ENCODE measurements at places on chromosomes 6 and 20.

DNA sequence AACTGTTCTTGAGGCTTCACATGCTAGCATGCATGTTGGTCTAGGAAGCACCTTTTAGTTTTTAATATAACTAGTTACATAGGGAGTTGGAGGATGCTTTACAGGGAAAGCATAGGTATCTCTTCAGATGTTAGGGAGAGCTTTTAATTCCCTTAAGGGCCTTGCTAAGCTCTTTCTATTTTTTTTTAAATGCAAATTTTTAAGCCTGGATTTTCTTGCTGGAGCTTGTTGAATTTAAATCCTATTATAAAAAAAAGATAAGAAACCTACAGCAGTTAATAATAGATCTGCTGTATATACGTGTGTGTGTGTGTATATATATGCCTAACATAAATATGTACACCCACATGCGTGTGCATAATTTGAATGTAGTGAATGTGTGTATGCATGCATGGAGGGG is 79.0 kb downstream of the FIG4 start:
- no peak for DNase-seq

DNA sequence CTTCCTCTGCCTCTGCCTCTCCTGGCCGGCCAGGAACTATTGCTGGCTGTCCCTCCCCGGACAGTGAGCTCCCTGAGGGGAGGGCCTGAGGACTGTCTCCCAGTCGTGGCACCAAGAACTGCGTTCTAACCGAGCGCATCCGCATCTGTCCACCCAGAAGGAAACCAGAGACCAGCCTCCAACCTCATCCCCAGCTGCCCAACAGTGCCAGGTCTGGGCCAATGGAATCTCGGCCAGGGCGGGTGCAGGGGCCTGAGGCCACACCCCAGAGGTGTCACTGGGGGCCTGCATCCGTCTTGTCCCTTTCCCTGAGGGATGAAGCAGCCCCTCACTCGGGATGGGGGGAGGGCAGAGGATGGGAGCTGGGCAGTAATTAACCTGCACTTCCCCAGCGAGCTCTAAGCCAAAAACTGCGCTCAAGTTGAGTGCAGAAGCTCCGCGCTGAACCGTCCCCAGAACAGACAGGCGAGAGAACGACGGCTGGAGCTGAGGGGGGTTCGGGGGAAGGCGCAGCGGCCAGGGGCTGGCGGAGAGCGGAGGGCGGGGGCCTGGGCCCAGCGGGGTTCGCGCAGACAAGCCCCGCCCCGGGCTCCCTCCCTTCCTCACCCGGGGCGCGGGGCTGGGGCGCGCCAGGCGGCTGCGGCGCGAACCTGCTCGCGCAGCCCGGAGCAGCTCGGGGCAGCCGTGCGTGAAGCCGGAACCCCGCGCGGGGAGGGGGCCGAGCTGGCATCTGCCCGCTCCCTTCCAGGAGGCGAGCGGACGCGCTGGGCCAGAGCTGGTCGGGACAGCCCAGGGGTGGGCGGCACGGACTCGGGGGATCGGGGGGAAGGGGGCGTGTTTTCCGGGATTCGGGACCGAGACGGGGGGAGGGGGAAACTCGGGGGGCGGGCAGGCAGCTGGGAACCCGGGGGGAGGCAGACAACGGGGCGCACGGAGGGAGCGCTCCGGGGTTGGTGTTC is 1.4 kb downstream of the TFEB start:
- DNase-seq, result peak; percentile 71

- no peak for DNase-seq
Observed at GRCh38 chr6:166341464-166341863, 881 bp downstream of the SFT2D1 start.

- DNase-seq, result no peak
Observed at GRCh38 chr6:42281570-42281969, 63.9 kb upstream of the MRPS10 start.

DNA sequence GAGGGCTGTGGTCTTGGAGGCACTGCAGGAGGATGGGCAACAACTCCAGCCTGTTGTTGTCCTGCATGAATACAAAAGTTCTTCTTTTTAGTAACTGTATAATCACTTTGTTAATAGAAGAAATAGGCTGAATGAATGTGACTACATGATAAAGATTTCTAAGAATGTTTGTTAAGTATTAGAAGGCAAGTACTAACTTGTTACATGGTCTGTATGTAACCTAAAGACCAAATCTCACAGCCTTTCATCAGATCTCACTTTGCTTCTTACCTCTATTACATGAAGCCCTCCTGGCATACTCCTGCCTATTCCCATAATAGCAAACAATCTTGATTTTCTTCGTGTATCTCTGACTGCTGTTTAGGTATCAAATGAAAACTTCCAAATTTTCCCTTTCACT is 73.4 kb downstream of the REPS1 start:
- DNase-seq, result no peak

DNA sequence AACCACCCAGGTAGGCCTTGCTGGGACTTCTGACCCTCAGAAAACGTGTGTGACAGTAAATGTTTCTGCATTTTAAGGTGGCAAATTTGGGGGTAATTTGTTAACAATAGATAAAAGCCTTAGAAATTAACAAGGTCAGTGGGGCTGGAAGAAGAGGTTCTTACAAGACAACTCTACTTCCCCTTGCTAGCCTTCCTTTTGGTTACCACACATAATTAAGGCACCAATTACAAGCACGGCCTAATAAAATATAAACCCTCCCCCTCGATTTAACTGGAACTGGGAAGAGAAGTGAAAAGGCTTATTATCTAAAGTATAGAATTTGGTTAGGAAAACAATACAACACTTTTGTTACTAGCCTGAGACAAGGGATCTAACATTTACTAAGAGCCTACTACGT is 38.8 kb downstream of the ELOVL5 start:
- no peak for DNase-seq

GRCh38 chr6:113755449-113756289 is 101.5 kb upstream of the MARCKS start:
- DNase-seq, result no peak

GRCh38 chr20:60976913-60977312 is 275.1 kb upstream of the CDH4 start:
- DNase-seq, result no peak

- DNase-seq, result no peak
Observed at GRCh38 chr6:154367336-154367735, 10.7 kb upstream of the IPCEF1 start.

DNA sequence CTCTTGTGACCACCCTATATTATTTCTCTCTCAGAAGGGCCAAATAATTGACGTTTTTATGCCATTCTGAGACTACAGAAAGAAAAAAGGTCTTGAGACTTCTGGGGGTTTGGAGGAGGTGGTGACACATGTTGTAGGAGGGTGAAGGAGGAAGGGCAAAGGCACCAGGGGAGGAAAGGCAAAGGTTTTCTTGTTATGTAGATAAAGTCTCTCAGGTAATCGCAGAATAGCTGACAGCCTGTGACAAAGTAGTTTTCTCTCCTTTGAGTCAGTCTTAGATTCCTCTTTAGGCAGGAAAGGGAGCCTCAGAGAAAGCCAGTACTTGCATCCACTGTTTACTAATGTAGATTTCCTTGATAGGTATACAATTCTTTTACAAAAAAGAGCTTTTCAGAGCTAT is 23.6 kb downstream of the OR2B2 start:
- DNase-seq, result no peak

- DNase-seq, result no peak
Observed at GRCh38 chr20:50774515-50774914, 20.3 kb upstream of the BCAS4 start.

DNA sequence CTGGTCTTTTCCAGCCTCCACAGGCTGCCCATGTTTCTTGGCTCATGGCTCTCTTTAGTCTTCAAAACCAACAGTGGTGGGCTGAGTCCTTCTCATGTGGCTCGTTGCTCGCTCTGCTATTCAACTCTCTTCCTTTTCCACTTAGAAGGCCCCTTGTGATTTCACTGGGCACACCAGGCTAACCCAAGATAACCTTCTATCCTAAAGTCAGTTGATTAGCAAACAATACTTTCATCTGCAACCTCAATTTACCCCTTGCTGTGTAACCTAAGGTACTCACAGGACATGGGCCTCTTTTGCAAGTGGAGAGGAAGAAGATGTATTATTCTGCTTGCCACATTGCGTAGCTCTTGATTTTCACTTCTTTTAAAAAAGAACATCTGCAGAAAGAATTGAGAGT is 79.6 kb downstream of the UTRN start:
- peak; percentile 36 for DNase-seq

- DNase-seq, result no peak
Observed at GRCh38 chr6:3415082-3415453, 41.8 kb downstream of the SLC22A23 start.

DNA sequence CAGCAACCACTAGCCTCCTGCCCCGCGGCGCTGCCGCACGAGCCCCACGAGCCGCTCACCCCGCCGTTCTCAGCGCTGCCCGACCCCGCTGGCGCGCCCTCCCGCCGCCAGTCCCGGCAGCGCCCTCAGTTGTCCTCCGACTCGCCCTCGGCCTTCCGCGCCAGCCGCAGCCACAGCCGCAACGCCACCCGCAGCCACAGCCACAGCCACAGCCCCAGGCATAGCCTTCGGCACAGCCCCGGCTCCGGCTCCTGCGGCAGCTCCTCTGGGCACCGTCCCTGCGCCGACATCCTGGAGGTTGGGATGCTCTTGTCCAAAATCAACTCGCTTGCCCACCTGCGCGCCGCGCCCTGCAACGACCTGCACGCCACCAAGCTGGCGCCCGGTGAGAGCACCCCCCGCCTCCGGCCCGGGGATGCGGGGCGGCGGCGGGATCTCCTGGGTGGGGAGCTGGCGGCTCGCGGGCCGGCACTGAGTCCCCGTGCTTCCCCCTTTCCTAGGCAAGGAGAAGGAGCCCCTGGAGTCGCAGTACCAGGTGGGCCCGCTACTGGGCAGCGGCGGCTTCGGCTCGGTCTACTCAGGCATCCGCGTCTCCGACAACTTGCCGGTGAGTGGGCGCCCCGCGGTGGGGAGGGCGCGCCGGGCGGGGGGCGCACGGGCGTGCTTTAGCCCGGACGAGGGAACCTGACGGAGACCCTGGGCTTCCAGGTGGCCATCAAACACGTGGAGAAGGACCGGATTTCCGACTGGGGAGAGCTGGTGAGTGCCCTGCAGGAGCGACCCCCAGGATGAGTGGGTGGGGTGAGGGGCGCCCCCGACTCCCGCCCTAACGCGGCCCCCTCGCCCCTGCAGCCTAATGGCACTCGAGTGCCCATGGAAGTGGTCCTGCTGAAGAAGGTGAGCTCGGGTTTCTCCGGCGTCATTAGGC is 585 bp downstream of the PIM1 start:
- peak; percentile 45 for DNase-seq

GRCh38 chr6:38714239-38715015 is 684 bp upstream of the DNAH8 start:
- DNase-seq, result peak; percentile 28

GRCh38 chr6:15513801-15514711 is 148.8 kb downstream of the DTNBP1 start:
- no peak for DNase-seq

GRCh38 chr6:123169774-123170095 is 173.7 kb downstream of the CLVS2 start:
- DNase-seq, result no peak

DNA sequence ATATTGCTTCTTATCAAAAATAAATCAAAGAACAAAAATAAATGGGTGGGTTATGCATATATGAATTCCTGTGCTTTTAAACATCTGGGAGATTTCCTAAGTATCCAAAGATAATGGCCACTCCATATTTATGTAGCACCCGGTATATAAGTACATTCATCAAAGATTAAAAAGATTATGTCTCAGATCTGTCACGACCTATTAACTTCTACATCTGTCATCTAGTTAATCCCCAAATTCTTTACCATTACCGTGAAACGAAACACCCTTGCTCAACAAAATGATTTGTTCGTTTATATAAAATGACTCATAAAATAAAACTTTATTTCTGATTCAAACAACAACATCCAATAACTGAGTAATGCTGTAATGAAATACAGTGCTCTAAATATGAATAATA is 64.8 kb upstream of the FOXQ1 start:
- DNase-seq, result no peak

- peak; percentile 85 for DNase-seq
Observed at GRCh38 chr20:15703171-15703911, 869.9 kb downstream of the KIF16B start.

GRCh38 chr6:41466437-41466990 is 79.7 kb upstream of the FOXP4 start:
- DNase-seq, result no peak
